ENCODE measurements at places on chromosomes 7 and 10.
A peak's percentile ranks its signal among the peaks of the same experiment; 100 is the strongest.

DNA sequence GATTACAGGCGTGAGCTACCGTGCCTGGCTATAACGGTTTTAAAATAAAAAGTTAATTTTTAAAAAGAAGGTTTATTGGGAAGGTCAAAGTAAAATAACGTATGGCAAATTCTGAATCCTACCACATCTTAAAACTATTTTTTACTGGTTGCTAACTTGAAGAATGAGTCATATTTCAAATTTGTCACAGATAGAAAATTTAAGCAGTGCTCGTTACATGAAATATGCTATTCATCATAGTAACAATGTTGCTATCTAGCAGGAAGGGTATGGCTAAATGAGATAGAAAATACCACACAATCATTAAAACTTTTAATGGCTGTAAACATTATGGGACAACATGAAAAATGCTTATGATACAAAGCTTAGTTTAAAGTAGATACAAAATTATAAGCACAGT is 500.5 kb downstream of the PHTF2 start:
- peak; percentile 52 for DNase-seq

- DNase-seq: no peak
These were observed 61.4 kb upstream of the CTBP2 start for GRCh38 chr10:125221716-125222115.

GRCh38 chr10:132248455-132249225 is 59.1 kb downstream of the STK32C start:
- DNase-seq: peak; percentile 13

- no peak for DNase-seq
These were observed 83.3 kb downstream of the ORC5 start for GRCh38 chr7:104124469-104124868.

GRCh38 chr7:130322615-130323014 is 22.0 kb upstream of the CPA5 start:
- no peak for DNase-seq

DNA sequence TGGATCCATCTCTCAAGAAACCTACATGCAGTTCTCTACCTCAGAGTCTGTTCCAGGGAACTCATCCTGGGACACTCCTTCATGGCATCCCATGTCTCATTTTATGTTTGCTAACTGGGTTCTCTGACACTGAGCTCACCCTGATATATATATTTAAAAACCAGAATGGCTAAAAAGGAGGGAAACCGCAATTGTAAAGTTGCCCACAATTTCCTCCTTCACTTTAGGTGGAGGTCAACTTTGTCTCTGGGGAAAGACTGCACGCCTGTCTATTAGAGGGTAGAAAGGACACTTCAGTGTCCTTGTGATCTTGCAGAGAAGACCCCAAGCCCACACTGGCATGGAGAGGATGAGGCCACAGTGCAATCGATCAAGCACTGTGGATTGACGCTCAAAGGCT is 131.7 kb downstream of the TEX36 start:
- DNase-seq: no peak

DNA sequence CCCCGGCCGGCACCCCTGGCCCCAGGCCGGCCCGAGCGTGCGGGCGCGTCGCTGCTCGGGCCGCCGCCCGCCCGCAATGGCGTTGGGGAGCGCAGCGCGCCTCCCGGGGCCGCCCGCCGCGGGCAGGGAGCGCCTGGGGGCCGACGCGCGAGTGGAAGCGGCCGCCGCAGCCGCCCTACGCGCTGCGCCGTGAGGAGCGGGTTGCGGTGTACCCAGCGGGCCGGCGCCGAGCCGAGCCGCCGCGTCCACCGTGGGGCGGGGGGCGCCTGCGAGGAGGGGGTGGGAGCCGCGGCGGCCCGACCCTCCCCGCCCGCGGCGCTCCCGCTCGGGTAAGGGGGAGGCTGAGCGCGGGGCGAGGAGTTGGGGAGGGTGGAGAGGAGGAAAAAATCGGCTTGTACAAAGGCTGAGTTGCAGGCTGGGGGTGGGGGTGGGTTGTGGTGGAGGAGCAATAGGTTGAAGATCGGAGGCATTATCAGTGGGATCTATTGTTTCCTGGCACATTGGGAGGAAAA is 473 bp downstream of the PPP1R9A start:
- no peak for DNase-seq

DNA sequence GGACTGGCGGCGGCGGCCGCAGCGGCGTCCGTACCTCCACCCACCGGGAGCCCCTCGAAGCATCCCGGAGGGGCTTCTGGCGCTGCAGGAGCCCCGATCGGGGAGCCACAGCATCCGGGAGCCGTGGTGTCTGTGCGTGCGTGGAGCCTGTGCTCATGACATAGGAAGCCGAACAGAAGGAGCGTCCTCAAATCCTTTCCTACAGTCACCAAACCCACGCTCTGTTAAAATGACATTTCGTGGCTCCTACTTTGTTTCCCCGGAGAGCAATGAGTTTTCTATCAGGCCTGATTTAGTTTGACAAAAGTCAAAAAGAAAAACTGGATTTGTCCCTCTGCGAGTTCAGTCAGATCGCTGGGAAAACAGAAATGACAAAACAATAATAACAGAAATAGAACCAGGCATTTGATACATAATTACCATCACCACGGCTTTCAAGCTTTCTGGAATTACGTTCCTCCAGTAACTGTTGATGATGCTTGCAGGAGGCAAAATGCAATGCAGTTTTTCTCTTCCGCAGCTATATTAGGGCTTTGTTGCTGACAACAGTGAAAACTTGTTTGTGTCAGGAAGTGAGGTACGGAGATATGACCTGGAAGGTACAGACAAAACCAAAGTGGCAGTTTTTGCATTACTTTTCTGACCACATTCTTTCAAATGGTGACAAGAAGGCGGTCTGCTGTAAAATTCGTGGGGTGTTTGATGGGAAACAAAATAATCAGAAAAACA is 219.3 kb upstream of the MKLN1 start:
- DNase-seq: peak; percentile 19

DNA sequence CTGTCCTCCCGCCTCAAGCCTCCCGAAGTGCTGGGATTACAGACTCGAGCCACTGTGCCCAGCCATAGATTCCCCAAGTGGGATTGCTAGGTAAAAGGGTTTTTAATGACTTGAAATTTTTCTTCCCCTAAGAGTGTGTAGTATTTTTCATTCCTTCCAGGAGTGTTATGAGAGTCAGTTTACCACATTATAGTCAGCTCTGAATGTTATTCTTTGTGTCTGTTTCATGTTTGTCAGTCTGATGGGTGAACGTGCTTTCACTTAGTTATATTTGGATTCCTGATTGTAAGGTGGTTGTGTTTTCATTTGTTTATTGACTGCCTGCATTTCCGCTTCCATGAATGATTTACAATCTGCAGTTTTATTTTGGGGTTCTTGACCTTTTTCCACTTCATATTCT is 6.3 kb downstream of the ZNF212 start:
- no peak for DNase-seq

DNA sequence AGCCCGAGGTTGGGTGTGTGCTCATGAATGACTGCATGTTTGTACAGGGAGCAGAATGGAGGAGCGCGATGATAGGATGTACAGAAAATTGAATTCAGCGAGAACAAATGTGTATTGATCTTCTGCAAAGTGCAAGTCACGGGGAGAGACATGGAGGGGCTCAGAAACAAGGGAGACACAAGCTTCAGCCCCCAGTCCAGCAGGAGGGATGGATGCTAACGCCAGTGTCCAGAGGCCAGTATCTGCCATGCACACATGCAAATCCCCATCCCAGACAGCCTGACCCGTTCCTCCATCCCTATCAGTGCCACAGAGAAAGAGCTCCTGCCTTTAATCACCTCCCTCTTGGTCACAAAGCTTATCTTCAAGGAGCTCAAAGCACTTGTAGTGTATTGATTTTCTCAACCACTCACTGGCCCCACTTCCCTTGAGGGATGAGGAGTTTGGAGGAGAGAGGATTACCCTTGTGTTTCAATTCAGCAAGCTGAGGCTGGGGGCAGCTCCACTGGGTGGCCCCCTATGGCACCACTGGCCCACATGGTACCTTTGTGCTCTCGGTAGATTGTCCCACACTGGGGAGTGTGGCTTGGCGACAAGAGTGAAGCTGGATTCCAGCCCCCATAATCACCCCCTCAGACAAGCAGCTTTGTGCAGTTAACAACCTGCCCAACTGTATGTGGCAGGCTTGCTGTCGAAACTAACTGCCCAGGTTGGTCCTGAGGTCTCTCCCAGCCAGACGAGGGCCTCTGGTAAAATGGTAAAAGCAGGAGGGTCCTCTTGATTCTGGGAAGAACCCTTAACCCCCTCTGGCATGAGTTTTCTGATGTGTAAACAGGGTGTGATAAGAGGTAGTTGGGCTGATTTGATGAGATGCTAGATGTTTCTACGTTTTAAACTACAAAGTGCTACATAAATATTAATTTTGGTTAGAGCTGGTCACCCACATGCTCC is 151.6 kb upstream of the UNC5B start:
- no peak for DNase-seq

GRCh38 chr7:16630654-16631053 is 14.9 kb downstream of the ANKMY2 start:
- DNase-seq: no peak

DNA sequence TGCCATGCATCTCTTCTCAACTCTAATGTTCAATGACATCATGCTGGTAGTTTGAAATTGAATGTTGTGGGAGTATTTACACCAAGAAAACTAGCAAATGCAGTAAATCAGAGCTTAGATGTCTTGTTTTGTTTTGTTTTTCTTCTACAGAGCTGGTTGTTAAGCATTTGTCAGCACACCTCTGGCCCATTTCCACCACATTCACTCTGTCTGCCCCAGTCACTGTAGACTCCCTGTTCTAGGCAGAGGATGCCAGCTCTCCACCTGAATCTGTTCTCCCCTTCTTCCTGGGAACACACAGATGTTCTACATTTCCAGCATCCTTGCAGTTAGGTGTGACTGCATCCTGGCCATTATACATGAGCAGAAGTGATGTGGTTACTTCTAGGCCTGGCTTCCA is 4.1 kb upstream of the ARHGAP22 start:
- DNase-seq: no peak

DNA sequence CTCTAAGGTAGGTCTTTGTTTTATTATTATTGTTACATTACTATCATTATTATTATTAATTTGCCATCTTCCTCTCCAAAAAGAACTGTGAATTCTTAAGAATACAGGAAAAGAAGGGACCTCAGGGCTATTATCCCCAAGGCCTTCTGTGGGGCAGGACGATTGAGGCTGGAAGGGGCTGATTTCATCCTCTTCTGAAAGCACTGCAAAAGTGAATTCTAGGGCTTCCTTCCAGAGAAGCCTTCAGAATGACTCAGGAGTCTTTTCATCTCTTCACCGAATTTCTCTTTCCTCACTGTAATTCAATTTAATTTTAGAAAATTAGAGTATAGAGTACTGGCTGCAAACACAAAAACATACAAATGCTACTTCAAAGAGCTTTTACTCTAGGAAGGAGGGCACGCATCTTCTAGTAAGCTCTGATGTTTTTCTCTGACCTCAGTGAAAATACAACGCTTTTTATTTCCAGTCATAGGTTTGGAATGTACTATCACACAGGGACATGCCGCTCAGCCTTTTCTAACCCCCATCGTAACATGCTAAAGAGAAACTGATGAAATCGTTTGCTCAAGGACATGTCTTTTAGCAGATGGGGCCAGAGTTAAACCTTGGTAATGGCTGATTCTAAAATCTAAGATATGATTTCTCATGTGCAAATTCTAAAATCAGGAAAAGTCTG is 280.2 kb upstream of the PITRM1 start:
- DNase-seq: peak; percentile 94

DNA sequence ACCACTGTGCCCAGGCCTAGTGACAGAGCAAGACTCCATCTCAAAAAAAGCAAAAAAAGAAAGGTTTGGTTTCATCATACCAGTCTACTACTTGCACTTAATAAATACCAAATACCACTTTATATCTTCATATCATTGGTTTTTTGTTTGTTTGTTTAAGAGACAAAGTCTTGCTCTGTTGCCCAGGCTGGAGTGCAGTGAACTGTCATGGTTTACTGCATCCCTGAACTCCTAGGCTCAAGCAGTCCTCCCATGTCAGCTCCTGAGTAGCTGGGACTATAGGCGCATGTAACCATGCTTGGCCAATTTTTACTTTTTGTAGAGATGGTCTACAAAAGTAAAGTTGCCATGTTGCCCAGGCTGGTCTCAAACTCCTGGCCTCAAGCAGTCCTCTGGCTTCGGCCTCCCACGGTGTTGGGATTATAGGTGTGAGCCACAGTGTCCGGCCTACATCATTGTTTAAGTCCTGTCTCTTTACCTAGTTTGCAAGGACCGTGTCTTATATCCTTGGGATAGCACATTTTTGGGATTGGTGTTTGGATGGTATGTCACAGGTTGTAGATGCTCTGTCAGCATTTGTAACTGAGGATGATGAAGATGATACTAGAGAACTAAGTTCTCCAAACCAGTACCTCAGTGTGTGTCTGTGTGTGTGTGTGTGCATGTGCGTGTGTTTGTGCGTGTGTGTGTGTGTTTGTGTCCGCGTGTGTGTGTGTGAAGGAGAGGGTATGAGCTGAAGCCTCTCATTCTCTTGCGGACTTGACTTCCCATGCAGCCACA is 9.3 kb downstream of the LMTK2 start:
- no peak for DNase-seq

DNA sequence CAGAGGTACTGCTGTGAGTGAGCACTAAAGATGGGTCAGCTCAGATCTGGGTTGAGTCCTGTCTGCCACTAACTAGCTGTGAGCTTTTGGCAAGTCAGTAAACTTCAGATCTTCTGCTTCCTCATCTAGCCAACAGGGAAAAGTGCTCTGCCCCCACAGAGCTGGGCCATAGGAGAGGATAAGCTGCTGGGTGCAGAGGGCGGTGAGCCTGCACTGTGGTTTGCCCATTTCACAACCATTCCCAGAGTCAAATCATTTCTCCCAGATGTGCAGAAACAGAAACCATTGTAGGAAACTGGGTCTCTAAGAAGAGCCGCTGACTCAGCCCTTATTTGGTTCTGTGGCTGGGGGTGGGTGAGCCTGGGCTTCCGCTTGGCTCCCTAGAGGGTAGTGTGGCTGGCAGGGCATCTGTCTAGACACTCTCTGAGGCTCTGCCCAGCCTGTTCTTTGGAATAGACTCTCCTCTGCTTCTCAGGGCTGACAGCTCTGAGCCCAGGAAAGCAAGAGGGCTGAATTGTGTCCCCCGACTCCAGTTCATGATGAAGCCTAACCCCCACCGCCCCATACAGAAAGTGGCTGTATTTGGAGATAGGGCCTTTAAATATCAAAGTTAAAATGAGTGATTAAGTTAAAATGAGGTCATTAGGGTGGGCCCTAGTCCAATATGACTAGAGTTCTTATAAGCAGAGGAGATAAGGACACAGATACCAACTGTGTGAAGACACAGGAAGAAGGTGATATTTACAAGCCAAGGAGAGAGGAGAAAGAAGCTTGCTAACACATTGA is 29.5 kb upstream of the ARHGAP22 start:
- peak; percentile 85 for DNase-seq

- DNase-seq: no peak
These were observed 144.0 kb downstream of the PLPP4 start for GRCh38 chr10:120600871-120601649.

- no peak for DNase-seq
These were observed 567.7 kb downstream of the ETV1 start for GRCh38 chr7:13421776-13422175.

GRCh38 chr7:108222236-108222892 is 92.2 kb upstream of the LAMB4 start:
- DNase-seq: peak; percentile 76

DNA sequence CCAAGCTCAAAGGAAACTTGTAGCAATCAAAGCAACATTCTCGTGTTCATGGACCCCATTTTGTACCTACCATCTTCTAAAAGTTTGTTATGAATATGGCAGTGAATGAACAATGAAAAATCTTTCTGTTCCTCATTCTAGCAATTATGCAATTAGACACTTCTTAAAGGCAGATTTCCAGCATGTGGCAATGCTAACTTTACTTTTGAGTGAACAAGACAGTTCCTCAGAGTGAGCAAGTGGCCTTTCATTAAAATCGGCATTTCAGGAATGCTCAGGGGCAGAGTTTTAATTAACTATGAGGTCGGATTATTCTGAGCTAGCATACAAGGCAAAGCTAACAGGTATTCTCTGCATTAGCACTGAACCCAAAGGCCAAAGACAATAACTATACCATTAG is 48.4 kb upstream of the NFE2L3 start:
- DNase-seq: no peak

Measured in fibroblast of skin of right quadriceps (primary cell).